Stimulated activated CD4-positive, alpha-beta T cell treated with anti-CD3 and anti-CD28 coated beads, TNF-alpha, amount 100 ng/mL, for 48 hours (primary cell): ENCODE measurements at places on chromosomes 1 and 21.

- peak; percentile 94 for DNase-seq
These were observed at the start of gene KIF2C for GRCh38 chr1:44739307-44740178. Gene KIF2C, plus strand, starts transcription at chr1:44739837. Its CDS starts 96 bp downstream, at chr1:44739933.

- no peak for DNase-seq
These were observed 126.4 kb downstream of the FAM78B start for GRCh38 chr1:166040202-166040997.

DNA sequence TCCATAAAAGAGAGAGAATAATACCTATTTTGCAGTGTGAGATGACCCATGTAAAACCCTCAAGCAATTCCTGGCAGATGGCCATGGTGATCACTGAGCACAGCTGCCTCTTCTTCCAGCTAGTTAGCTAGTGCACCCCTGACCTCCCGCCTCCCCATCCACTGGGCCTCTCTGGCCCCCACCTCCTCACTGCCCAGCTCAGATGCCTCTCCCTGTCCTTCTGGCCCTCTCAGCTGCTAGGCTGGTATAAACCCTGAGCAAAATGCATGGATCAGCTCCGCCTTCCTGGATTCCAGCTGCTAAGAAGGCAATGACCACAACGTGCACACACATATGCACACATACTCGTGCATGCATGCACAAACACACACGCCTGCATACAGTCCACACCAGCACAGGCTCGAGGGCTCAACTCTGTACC is 117.2 kb downstream of the DMRTB1 start:
- DNase-seq: no peak

DNA sequence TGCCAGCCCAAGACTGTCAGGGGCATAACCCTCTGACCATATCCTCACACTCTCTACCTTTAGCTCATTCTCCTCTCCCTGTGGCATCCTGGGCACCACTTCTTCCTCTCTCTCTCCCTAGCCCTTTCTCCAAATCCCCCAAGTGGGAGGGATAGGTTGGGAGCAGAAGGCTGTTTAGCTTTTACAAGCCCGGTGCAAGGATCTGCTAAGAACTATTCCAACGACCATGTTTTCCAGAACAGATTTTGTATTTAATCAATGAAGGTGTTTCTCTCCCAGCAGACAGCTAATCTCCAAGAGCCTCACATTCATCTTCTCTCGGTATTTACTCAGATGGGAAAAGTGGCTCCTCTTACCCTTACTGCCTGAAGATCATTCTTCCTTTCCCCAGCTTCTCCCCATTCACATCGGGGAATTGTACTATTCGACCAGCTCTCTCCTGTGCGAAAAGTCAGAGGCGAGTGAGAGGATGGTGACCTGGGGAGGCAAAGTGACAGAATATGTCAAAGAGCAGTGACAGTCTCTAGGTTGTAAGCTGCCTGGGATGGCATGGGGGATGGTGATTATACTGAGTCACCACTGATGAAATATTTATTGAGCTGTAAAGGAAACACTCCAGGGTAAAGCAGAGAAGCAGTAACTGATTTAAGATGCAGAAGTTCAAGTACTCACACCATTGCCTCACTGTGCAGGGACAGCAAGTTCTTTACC is 47.0 kb upstream of the RBM15 start:
- DNase-seq: no peak

DNA sequence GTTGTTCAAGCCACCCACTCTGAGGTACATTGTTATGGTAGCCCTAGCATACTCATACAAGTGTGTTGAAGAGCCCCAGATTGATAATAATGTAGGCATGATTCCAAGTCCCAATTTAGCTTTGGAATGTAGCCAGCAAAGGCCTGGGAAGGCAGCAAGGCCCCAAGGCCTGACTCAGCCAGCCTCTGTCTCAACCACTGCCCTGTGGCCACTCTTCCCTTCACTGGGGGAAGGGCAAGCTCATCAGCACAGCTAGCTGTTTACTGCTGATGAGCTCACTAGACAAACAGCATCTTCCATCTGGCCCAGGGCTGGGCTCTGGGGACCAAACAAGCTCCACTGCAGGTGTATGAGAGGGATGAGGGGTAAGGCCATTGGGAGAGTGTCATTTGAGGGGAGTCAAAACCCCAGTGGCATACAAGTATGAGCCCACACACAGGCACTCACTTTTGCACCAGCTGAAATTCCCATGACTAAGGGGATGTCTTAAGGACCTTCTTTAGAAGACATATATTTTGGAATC is 2.2 kb upstream of the IRF6 start:
- DNase-seq: no peak

DNA sequence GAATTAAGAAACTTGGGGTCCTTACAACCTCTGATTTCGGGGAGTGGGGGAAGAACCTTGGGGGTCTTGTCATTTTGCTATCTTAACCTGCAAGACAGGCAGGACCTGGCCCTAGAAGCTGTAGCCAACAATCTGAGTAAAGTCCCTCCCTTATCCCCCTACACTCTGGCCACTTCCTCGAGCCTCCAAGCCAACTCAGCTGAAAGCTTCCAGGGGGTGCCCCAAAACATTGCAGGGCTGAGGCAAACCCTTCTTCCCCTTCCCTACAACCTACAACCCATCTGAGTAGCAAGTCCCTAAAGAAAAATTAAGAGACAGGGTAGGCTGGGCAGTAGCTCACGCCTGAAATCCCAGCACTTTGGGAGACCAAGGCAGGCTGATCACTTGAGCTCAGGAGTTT is 5.0 kb downstream of the CERS2 start:
- no peak for DNase-seq

DNA sequence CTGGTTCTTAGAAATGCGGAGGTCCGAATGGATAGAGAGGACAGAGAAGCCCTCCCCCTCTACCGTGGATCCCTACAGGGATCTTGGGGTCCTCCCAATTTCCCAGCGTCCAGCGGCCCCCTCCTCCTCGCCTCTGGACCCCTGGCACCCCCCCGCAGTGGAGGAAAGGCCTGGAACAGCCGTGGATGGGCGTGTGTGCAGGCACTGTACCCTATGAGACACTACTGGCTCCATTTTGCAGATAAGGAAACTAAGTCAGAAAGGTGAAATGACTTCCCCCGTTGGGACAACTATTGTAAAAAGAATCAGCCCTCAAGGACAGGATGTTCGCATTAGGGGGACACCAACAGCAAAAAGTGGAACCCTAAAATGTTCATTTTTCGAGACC is 931 bp upstream of the CLSTN1 start:
- no peak for DNase-seq

DNA sequence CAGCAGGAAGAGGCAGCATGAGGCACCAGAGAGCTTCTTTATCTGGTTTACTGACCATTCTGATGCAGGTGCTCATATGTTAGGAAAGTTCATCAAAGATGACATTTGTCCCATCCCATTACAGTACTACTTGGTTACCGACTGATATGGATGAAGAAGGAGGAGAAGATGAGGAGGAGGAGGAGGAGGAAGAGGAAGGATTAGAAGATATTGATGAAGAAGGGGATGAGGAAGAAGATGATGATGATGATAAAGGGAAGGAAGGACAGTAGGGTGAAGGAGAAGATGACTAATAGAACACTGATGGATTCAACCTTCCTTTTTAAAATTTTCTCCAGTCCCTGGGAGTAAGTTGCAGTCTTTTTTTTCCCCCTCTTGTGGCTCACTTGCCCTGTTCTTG is 45.1 kb downstream of the ABL2 start:
- DNase-seq: no peak

DNA sequence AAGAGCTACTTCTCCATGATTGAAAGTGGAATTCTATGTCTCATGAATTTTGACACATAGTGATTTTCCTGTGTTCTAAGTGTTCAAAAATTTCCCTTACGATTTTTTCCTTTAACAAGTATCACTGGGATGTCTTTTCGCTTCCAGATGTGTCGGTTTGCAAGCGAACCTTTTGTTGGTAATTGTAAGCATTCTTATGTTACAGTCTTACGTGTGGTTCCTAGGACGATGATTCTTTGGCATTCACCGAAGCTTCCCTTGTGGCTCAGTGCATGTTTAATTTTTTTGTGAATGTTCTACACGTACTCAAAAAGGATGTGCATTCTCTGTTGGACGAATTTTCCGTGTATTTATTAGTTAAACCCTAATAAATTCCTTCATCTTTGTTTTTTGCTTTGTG is 211.6 kb downstream of the CAMTA1 start:
- DNase-seq: no peak

GRCh38 chr1:31576201-31576669 is at the start of gene TINAGL1:
Gene TINAGL1, plus strand, starts transcription at chr1:31576515. Its CDS starts 634 bp downstream, at chr1:31577149.
- DNase-seq: no peak

DNA sequence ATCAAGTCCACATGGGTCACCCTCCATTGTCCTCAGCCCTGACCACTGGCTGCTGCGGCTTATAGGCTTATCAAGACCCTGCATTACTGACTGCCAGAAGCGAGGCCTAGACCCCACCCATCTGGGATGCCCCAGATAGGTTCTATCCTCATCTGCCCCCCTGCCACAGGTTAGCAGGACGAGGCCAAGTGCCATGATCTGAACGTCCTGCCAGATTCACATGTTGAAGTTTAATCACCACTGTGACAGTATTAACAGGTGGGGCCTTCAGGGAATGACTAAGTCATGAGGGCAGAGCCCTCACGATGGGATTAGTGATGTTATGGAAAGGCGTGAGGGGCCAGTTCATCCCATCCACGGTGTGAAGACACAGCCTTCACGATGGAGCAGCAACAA is 6.2 kb upstream of the CPLANE2 start:
- DNase-seq: no peak

GRCh38 chr21:25895565-25896205 is 160.9 kb downstream of the GABPA start:
- DNase-seq: no peak

DNA sequence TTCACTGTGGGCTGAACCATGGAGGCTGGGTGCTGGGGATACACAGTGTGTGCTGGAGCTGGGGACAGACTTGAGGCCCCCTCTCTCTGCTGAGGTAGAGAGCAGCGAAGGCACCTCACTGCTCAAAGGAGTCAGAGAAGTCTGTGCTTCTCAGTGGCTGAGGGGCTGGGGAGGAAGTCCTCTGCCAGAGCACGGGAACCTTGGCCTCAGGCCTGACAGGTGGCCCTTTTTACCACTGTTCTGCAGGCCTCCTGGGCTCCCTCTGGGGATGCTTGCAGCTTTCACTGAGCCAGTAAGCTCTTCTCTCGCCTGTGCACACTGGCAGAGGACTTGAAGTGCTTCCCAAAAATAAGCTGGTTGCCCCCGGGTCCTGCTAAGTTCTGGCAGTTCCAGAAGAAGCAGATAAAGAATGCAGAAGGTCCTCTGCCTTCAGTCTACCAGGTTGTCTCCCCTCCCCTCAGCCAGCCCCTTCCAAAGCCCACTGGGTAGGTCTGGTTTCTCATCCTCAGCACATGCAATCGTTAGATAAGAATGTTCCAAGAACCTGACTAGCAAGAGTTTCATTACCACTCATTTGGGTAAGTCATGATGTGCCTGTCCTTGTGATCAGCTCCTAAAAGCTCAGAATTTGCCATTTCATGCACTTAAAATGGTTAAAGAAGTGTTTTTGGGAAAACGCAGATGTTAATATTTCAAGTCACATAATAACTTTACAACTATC is 53.9 kb downstream of the TENT5C start:
- DNase-seq: no peak
